Fibroblast of villous mesenchyme (primary cell): ENCODE measurements at places on chromosomes 12 and 14.

GRCh38 chr12:6069437-6070093 lies 54.9 kb downstream of the VWF start:
- DNase-seq: peak; percentile 91

DNA sequence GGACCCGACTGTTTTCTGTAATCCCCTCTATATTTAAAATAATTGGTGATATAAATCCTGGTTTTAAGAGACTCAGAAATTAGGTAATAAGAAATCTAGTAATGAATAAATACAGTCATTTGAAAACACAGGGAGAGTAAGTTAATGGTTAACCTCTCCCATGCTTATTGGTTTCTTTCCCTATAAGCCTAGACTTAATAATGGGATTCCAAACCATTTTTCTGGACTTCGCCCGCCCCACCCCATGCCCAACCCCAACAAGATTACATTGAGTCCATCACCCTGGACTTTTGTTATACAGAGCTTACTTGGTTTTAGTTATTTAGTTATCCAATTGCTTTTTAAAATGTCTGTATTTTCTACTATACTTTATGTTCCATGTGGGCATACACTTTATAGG lies 98.7 kb downstream of the WIF1 start:
- DNase-seq: no peak

- DNase-seq: peak; percentile 69
These were observed 33.5 kb upstream of the CERS5 start for GRCh38 chr12:50200552-50201273.

GRCh38 chr12:3342051-3342450 lies 149.0 kb upstream of the PRMT8 start:
- DNase-seq: peak; percentile 35

DNA sequence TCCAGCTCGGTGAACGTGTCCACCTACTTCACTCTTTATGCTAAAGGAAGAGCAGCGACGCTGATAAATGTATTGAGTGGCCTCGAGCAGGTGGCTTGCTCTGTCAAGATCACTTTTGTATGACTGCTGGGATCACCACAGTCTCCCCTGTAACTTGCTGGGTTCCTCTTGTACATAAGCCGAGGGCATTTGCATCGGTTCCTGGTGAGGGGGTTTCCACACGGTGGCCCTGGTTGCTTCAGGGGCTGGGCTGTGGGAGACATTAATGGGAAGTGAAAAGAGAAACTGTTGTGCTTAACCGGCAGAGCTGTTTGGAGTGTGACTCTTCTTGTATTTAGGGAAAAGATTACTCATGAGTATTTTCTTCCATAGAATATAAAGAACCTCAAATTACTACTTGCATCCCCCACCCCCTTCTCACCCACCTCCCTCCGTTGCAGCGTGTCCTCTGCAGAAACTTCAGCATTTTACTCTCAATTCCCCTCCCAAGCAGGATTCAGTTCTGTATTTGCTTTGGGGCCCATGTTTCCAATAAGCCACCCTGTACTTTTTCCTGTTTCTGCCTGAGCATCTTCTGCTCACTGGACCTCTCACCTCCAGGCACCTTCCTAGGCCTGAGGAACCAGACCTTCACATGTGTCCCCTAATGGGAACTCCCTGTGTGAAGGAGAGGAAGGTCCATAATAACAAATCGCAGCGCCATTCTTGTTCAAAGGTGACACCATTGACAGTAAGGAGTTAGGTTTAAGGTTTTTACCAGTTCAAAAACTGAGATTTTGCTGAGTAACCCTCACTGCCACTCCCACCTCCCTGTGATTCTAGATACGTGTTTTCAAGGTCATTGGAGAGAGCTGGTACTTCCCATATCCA lies 187.0 kb downstream of the ETV6 start:
- DNase-seq: no peak

DNA sequence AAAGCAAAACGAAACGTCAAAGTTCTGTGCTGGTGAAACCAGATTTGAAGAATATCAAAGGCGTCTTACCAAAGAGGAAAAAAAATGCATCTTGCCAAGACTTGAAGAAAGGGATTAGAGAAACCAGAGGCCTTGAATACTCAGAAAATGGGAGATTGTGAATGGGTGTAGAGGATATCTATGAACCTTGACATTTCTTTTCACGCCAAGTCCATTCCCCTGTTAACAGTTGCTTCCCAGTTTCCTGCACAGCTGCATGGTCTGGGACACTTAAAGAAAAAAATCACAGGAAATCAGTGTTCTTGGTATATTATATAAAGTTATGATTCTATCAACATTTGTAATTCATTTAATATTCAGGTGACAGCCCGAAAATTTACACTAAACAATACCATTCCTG lies 1.4 kb upstream of the GTF2A1 start:
- no peak for DNase-seq
